ENCODE measurements at places on chromosomes 12 and 14. TPM values are rescaled to one million over a fixed set of nuclear protein-coding genes. Genes with fewer than 3 reads are reported as not detected.

GRCh38 chr14:27409944-27410343, 812.1 kb upstream of the NOVA1 start:
- no peak for DNase-seq

DNA sequence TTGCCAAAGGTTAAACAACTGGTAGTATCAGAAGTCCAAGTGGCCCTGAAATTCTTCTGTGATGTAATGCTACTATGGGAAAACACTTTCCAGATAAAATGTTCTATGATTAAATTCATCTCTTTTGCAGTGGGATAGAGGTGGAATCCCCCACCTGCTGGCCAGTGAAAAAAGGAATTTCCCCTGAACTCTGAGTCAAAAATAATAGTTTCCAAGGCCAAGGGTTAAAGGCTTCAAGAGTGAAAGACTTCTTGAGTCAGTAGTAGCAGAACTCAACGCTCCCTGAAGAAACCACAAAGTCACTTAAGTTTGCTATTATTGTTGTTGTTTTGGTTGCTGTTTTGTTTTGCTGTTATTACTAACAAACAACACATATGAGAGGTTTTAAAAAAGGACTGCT, 330.8 kb downstream of the SOX5 start:
- no peak for DNase-seq

DNA sequence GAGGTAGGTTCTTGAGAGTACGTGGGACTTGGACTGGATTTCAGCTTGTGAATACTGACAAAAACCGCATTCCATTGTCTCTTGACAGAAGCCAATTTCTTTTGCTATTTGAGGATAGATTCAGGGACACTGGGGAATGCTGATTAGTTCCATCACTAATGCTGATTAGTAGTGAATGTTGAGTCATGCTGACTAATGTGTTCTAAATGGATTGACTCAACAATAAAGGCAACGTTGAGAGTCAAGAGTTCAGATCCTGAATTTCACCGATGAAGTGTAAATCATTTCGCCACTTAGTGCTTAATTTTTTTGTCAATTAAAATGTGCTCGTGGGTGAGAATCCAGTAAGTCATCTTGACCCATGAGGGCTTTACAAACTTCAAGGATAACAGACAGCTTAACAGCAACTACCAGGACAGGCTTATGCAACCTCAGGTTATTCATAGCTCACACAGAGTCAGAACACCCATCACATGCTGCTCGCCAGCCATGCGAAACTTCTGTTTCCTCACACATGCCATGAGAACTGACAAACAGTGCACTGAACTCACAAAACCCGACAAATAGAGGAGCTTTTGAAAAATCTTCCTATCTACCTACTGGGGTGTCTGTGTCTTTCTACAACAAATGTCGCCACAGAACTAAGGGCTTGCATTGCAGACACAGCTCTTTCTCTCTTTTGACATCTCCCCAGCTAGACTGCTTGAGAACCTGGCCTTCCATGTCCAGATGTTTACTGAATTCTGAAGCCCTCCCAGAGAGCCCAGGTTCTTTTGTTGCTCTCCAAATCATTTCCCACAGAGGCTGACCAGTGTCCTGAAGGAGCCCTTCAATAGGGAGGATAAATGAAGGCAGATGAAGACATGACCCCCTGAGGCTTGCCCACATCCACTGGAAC, 316.4 kb downstream of the ZFP36L1 start:
- DNase-seq: peak; percentile 90

CORO1C gene
- 59.6 TPM for total RNA-seq

MANSC1 gene
- total RNA-seq: 28.0 TPM

- DNase-seq: peak; percentile 76
Observed at GRCh38 chr12:124636138-124636978, 68.9 kb upstream of the NCOR2 start.

DNA sequence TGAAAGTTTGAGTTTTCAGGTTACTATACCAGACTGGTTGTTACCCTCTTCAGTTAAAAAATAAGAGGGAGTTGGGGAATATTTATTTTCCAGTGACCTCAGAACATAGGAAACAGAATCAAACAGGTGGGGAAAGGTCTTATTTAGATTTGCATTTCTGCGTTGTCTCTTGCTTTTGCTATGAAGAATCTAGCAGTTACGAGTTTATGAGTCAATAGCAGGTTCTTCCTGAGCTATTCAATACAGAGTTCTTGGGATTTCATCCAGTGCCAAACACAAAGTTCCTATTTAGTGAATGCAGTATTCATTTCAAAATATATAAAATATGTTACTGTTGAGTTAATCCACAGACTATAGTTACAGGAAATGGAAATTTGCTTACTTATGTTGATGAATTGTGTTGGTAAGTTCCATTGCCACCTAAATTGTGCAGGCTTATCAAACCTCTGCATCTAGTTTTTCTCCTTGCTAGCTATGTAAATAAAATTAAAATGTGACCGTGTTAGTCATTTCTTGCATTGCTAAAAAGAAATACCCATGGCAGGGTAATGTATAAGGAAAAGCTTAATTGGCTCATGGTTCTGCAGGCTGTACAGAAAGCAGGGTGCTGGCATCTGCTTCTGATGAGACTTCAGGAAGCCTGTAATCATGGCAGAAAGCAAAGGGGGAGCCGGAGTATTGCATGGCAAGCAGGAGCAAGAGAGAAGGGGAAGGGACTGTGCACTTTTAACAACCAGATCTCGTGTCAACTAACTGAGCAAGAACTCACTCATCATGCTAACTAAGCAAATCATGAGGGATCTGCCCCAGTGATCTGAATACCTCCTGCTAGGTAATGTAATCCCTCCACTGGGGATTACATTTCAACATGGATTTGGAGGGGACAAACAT, 110.2 kb downstream of the KTN1 start:
- DNase-seq: no peak

DNA sequence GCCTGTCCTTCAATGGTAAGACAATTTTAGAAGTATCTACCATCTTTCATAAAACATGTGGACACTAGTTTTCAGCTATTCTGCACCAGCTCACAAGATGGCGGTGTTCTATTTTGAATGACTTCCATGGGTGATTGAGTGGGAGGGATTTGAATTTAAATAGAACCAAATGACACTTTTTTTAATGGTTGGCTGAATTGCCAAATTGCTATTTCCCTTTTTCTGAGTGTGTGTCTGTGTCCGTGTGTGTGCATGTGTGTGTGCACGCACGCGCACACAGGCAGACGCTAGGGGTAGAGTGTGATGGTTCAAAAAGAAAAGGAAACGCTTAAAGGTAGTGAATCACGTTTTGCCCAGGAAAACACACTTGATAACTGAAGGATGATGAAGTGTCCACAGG, 362.6 kb downstream of the DAD1 start:
- DNase-seq: no peak

PLBD1 gene
- total RNA-seq: 21.5 TPM

DNA sequence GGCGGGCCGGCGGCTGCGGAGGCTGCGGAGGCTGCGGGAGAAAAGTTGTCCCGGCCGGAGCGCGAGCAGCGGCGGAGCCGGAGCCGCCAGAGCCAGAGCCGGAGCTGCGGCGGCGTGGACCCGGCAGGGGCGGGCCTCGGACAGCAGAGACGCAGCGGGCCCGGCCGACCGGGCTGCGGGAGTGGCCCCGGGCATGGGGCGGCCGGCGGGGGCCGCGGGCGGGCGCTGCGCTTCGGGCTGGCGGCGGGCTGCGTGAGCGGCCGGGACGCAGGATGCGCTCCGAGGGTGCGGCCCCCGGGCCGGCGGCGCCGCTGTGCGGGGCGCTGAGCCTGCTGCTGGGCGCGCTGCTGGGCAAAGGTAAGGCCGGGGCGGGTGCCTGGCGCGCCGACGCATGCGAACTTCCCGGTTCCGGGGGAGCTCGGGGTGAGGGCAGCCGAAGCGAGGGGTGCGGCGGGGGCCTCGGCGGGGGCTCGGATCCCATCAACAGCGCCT, at the start of gene TMEM132C:
TSS of gene TMEM132C (plus strand) at position 40 of the 492 bp plus-strand sequence. CDS start at position 273, 233 bp downstream.
- no peak for DNase-seq

GRCh38 chr12:47141459-47141858, 61.7 kb upstream of the AMIGO2 start:
- no peak for DNase-seq

- DNase-seq: no peak
Observed at GRCh38 chr14:77306851-77307496, 13.7 kb downstream of the POMT2 start.

GRCh38 chr12:12534166-12534866, 28.3 kb downstream of the DUSP16 start:
- DNase-seq: no peak

DNA sequence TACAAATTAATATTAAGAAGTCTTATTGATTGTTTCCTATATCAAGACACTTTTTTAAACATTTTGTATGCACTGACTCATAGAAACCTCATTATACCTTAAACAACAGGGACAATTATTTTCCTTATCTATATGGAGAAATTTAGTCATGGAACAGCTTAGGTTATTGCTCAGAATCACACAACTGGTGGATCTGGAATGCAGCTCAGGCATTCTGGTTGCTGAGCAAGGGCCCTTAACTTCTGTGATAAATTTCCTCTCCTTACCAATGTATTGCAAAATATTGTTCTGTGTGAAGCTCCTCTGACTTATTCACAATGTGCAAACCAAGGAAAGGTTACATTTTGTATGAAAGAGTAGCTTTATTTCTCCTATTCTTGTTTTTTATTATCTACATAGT, 817.8 kb downstream of the LRFN5 start:
- DNase-seq: no peak

SIX1 gene
- not detected for total RNA-seq

ERBB3 gene
- 7.2 TPM for total RNA-seq

FAM216A gene
- total RNA-seq: 6.9 TPM

B3GNT4 gene
- total RNA-seq: not detected

ITPK1 gene
- 76.0 TPM for total RNA-seq

GRCh38 chr14:105206873-105207272, 25.8 kb upstream of the NUDT14 start:
- DNase-seq: no peak

DNA sequence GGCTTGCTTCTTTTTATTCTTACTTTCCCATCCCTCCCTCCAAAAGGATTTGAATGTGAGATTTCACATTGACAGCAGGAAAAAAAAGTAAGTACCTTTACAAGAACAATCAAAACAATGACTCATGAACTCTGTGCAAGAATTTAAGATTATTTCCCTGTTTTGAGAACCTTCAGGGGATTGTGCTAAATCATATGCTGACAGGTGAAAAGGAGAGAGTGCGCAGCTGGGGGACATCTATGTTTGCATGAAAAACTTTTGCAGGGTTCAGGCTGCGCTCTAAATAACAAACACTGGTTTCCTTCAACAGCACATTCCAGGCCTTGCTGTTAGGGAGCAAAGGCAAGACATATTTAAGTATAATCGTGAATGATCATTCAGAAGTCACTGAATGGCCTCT, 27.3 kb downstream of the RERG start:
- DNase-seq: no peak

DNA sequence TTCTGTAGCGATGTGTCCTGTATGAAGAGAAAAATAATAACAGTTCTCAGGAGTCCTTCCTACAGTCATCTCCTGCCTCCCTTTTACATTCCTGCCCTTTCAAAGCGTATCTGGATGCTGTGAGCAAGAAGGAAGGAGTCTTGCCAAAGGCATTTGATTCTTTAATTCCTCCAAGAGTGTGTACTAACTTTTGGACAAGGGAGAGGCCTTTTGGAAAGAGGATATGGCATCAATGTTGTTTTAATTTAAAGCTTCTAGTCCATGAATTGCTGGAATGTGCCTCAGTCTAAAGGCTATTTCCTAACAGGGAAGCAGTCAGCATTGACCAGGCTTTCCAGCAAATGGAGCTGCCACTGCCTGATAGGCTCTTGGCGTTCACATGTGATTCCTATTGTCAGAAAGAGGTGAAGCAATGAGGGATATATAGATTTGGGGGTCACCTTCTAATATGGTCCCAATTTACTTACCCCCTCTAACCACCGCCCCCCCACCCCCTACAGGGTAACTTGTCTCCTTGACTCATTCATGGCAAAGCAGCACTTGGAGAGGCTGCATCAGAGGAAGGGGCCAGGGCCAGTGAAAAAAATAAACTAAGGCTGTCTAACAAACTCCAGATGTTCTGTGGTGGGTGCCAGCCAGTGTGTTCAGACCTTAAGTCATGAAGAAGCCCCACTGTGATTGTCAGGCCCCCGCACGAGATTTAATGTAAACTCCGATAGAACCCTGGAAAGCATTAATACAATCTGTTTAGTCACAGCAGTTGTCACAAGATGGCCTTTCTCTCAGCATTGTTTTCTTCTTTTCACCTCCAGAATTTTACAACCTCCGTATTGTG, 220.3 kb downstream of the FBXL14 start:
- no peak for DNase-seq

PAPLN gene
- 5.1 TPM for total RNA-seq
